ENCODE measurements at places on chromosomes 7 and 10.

DNA sequence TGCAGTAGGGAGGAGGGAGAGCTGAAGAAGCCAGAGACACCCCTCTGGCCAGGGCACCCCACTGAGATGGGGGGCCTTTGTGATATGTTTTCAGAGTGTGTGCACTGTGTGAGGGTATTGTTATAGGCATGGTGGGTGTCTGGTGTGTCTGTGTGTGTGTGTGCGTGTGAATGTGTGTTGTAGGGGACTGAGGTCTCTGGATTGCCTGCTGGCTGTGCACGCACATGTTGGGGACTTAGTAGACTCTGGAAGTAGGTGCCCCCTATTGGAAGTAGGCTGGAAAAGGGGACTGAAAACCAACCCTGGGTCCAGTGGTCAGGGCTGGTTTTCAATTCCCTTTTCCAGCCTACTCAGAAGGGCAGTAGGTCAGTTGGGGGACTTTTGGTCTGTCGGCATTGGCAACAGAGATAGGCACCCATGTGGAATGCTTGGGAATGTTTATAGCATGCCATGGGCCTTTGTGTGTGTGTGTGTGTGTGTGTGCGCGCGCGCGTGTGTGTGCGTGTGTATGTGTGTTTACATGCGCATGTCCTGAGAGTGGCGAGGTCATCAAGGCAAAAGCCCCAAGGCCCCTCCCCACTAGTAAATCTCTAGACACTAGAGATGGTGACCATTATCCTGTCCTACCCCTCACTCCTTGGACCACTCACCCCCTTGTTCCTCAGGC is 78.8 kb downstream of the HIF1AN start:
- H3K27ac ChIP-seq = no peak overlapping the region
- no peaks in the 10 kb centered on the region for H3K36me3 ChIP-seq
- H3K4me3 ChIP-seq = no peak overlapping the region
- no peak for DNase-seq
- no peaks in the 10 kb centered on the region for H3K4me1 ChIP-seq

GRCh38 chr10:63522277-63522687 is 1.1 kb downstream of the REEP3 start:
- no peak for DNase-seq
- H3K27me3 ChIP-seq = no peaks in the 10 kb centered on the region
- H3K4me1 ChIP-seq = peaks cover 54% of the 10 kb centered on the region
- H3K36me3 ChIP-seq = peaks cover 22% of the 10 kb centered on the region

GRCh38 chr10:97140902-97141745 is 44.6 kb downstream of the SLIT1 start:
- no peak overlapping the region for H3K4me3 ChIP-seq
- peaks cover 15% of the 10 kb centered on the region for H3K27me3 ChIP-seq
- no peaks in the 10 kb centered on the region for H3K4me1 ChIP-seq
- H3K36me3 ChIP-seq = no peaks in the 10 kb centered on the region
- no peak overlapping the region for H3K27ac ChIP-seq

DNA sequence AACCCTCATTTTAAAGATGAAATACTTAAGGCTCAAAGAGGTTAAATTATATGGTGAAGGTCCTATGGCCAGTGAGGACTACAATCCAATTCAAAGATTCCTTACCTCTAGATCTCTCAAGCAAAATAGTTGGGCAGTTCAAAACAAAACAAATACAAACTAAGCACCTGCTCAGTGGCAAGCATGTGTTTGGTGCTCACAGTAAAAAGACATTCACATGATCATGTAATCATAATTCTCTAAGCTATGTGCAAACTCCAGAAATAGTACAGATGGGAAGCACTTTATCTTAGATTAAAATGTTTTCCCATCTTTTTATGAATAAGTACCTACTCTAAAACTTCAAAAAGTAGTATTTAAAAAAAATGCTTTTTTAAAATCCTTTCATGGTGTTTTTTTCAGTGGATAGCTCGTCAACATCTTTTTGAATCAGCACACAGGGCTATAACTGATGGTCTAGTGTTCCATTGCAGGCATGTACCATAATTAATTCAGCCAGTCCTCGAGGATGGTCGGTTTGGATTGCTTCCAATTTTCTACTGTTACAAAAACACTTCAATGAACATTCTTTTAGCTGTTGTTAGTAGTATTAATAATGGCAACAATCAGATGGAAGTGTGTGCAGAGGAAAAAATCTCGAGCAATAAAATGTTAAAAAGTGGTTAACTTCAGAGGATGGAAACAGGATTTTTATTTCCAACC is 58.4 kb downstream of the CHCHD3 start:
- no peaks in the 10 kb centered on the region for H3K4me1 ChIP-seq
- H3K27ac ChIP-seq = no peak overlapping the region
- peaks cover 13% of the 10 kb centered on the region for H3K36me3 ChIP-seq
- no peak for DNase-seq
- no peaks in the 10 kb centered on the region for H3K27me3 ChIP-seq
- H3K4me3 ChIP-seq = no peak overlapping the region

- no peak for DNase-seq
- H3K27me3 ChIP-seq = no peaks in the 10 kb centered on the region
- H3K36me3 ChIP-seq = no peaks in the 10 kb centered on the region
- no peak overlapping the region for H3K4me3 ChIP-seq
Measured at GRCh38 chr10:60426425-60426824, 36.8 kb upstream of the ANK3 start.

DNA sequence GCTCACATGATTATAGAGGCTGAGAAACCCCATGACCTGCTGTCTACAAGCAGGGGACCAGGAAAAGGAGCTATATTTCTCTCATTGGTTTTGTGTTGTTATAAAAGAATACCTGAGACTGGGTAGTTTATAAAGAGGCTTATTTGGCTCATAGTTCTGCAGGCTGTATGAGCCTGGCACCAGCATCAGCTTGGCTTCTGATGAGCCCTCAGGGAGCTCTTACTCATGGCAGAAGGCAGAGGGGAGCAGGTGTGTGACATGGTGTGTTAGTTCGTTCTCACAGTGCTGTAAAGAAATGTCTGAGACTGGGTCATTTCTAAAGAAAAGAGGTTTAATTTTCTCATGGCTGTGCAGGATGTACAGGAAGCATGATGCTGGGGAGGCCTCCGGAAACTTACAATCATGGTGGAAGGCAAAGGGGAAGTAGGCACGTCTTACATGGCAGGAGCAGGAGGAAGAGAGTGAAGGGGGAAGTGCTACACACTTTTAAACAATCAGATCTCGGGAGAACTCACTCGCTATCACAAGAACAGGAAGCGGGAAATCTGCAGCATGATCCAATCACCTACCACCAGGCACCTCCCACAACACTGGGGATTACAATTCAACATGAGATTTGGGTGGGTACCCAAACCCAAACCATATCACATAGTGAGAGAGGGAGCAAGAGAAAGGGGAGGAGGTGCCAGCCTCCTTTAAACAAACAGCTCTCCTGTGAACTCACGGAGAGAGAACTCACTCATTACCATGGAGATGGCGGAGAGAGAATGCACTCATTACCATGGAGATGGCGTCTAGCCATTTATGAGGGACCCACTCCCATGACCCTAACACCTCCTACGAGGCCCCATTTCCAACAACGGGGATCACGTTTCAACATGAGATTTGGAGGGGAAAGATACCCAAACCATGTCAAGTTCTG is 133.4 kb downstream of the JCAD start:
- no peaks in the 10 kb centered on the region for H3K27me3 ChIP-seq
- H3K27ac ChIP-seq = no peak overlapping the region
- no peak overlapping the region for H3K4me3 ChIP-seq
- no peaks in the 10 kb centered on the region for H3K4me1 ChIP-seq
- no peak for DNase-seq

GRCh38 chr7:44395067-44395466 is 69.7 kb upstream of the CAMK2B start:
- H3K27me3 ChIP-seq = no peaks in the 10 kb centered on the region
- no peak overlapping the region for H3K27ac ChIP-seq
- H3K4me3 ChIP-seq = no peak overlapping the region
- H3K36me3 ChIP-seq = peaks cover 9% of the 10 kb centered on the region
- no peaks in the 10 kb centered on the region for H3K4me1 ChIP-seq

- no peaks in the 10 kb centered on the region for H3K36me3 ChIP-seq
- no peak for DNase-seq
- H3K27me3 ChIP-seq = no peaks in the 10 kb centered on the region
- peaks cover 3% of the 10 kb centered on the region for H3K4me1 ChIP-seq
Measured at GRCh38 chr10:61822781-61823230, 78.7 kb upstream of the ARID5B start.

DNA sequence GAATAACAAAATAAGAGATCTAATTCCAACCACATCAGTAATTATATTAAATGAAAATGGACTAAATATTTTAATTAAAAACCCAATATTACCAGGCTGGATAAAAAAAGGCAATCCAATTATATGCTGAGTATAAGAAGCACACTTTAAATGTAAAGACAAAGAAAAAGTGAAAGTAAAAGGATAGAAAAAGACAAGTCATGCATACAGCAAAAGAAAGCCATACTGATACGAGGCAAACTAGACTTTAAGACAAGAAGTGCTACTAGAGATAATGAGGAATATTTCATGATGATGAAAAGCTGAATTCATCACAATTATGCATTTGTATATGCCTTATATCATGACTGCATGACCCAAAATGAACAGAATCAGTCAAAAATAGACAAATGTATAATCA is 628.6 kb downstream of the PHTF2 start:
- H3K27ac ChIP-seq = no peak overlapping the region
- H3K27me3 ChIP-seq = no peaks in the 10 kb centered on the region
- no peaks in the 10 kb centered on the region for H3K4me1 ChIP-seq
- H3K36me3 ChIP-seq = no peaks in the 10 kb centered on the region

GRCh38 chr10:7322623-7323022 is 88.2 kb downstream of the SFMBT2 start:
- peaks cover 82% of the 10 kb centered on the region for H3K36me3 ChIP-seq
- no peak overlapping the region for H3K27ac ChIP-seq
- peaks cover 32% of the 10 kb centered on the region for H3K4me1 ChIP-seq
- H3K27me3 ChIP-seq = no peaks in the 10 kb centered on the region

DNA sequence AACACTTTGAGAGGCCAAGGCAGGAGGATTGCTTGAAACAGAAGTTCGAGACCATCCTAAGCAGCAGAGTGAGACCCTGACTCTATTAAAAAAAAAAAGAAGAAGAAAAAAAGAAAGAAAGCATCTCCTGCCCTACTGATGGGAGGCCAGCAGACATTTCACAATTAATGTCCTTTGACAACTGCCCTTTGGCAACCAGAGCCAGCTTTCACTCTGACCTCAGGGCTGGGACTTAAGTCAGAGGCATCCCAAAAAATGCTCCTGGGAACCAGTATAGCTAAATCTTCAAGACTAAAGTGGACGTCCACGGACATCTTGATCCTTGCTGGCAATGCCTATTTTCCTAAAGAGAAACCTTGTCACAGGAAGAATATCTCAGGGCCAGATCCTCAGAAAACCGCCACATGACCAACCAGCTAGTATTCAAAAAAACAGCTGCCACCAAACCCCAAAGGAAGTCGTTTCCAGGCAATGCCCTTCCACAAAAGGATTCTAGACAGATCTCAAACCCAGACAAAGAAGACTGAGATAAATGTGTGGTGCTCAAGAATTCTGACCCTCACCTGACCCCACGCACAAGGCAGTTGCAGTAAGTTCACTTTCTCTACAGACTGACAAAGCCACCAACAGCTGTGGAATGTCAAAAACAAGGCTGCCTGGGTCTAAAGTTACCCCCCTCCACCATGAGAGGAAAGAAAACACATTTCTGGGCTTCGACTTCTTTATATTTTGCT is 18.4 kb downstream of the GFRA1 start:
- H3K4me1 ChIP-seq = no peaks in the 10 kb centered on the region
- no peaks in the 10 kb centered on the region for H3K36me3 ChIP-seq
- H3K27me3 ChIP-seq = no peaks in the 10 kb centered on the region
- no peak overlapping the region for H3K27ac ChIP-seq
- DNase-seq = no peak

DNA sequence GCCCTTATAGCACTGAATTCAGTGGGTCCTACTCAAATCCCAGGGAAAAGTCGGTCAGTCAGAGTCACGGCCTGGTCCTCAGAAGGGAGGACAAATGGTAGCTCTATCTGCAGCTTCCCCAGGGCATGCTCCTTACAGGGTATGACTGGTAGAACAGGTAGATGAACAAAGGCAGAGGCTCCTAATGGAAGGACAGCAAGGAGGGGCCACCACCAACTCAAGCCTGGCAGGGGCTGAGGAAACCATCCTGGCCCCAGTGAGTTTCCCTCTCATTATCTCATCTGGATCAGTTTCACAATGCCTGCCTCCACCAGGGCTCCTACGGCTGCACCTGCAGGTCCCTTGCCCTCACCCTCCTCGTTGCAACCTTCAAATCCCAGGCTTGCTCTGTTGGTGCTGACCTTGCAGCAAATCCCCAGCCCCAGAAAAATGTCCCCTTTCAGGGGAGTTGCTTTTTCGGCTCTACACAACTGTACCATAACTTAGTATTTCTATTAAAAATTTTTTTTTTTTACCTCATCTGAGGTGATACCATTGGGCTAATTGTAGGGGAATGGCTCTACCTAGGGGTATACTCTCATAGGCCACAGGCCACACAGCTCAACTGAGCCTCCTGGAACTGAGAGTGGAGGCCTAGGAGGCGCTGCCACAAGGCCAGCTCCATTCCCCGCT is 2.4 kb upstream of the MYO1G start:
- peaks cover 86% of the 10 kb centered on the region for H3K36me3 ChIP-seq
- peak overlapping the region; percentile 95 for H3K4me3 ChIP-seq
- no peak for DNase-seq
- peak overlapping the region; percentile 98 for H3K27ac ChIP-seq
- H3K27me3 ChIP-seq = no peaks in the 10 kb centered on the region

DNA sequence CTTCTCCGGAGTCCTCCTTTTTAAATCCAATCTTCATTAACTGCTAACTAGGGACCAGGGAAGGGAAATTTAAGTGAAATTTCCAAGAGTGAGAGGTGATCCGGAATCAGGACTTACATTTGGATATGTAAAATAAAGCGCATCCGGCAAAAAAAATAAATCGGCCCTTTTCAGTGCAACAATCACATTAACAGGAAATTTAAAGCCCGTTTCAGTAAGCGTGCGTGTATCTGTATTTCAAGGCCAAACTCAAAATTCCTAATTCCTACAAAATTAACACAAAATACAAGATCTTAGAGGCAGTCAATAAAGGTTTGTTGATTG is 771 bp downstream of the DNAJC9 start:
- no peak for DNase-seq
- H3K4me1 ChIP-seq = peaks cover 61% of the 10 kb centered on the region
- H3K4me3 ChIP-seq = peak overlapping the region; percentile 100

Data from activated CD8-positive, alpha-beta T cell treated with anti-CD3 and anti-CD28 coated beads, Interleukin-2, amount 10 ng/mL, durations not matched to agents 7 days and 5 days (primary cell).